ENCODE measurements at places on chromosomes 1 and 21.
A peak's percentile ranks its signal among the peaks of the same experiment; 100 is the strongest.

- DNase-seq: no peak
Observed at GRCh38 chr1:226094451-226094850, 31.9 kb downstream of the H3-3A start.

DNA sequence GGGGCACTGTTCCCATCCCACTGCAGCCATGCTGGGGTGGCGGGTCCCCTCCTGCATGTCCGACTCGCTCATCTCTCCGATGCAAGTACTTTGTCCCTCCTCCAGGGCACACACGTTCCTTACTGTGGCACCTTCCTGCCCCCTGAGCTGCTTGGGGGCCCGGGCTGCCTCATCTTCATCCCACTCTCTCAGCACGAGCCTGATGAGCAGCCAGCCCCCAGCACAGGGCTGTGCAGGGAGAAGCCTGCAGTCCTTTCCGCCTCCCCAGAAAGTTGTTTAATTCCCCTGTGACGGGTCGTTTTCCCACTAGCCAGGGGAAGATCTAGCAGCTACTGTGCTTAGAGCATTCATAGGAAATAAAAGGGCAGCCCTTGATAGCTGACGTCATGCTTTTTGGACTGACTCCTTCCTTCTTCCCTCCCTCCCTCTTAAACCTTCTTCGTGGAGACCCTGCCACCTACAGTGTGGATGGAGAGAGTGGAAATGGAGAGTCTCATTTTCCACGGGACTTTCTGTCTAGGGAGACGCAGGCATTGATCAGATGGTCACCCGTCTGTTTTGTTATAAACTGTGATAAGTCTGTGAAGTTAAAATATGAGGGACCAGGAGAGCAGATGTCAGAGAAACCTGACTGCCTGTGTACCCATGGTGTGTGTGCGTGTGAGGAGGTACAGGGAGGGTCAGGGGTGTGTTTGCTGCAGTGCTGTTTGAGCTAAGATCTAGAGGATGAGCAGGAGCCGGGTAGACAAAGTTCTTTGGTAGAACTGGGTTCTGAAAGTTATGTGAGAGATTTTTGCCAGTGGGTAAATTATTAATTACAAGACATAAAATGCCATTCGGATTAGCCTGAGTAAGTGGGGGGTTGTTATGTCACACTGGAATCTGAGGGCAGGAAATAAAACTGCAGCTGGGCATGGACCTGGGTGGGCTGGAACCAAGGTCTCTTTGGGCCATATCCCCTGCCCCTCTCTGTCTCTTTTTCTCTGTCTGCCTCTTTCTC is 34.3 kb downstream of the GPR137B start:
- no peak for DNase-seq

DNA sequence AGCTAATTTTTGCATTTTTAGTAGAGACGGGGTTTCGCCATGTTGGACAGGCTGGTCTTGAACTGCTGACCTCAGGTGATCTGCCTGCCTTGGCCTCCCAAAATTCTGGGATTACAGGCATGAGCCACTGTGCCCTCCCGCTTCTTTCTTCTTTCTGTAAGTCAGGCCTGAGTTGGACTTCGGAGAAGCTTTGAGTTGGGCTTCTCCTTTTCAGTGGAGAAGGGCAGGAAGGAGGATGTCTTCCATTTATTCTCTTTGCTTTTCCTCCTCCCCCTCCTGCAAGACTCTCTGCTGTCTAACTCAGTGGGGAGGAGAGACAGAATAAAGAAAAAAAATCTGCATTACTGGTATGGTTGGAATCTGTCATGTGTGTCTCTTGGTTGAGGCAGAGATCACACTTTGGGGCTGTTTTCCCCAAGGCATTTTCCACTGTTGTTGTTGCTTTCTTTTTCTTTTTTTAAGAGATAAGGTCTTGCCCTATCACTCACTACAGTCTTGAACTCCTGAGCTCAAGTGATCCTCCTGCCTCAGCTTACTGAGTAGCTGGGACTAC is 13.2 kb upstream of the DEGS1 start:
- no peak for DNase-seq

- peak; percentile 72 for DNase-seq
Observed at GRCh38 chr21:35257413-35257812, 208.3 kb upstream of the RUNX1 start.

DNA sequence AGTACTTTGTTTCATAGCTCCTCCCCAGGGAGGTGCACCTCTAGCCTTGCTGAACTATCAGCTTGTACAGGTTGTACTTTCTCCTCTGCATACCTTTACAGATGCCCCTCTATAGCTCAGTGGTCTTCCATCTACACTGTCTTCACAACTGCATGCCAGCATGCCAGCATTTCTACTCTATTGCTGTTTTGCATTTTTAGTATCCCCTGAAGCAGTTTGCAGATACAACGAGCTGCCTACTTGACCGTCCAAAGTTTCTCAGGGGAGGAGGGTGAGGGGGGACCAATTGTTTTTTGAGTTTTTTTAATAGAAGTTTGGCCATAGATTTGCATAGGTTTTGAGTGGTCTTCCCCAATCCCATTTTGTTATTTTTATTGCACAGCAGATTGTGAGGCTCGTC is 27.6 kb upstream of the CTH start:
- no peak for DNase-seq

DNA sequence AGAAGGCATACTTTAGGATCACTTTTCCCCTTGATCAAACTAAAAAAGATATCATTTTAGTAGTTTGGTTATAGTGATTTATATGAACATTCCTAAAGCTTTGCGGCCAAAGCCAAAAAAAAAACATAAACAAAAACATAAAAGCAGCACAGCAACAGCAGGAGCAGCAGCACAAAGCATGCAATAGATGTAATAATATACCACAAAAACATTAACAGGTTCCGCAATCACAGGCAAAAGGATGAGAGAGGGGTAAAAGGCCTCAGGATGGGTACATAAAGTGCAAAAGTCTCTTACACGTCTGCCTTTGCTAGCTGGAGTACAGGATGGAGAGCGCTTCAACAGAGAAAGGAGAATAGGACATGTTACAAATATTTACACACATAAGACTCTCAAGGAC is 119.0 kb downstream of the COQ8A start:
- no peak for DNase-seq

GRCh38 chr1:198177546-198177945 is 20.7 kb downstream of the NEK7 start:
- DNase-seq: no peak

DNA sequence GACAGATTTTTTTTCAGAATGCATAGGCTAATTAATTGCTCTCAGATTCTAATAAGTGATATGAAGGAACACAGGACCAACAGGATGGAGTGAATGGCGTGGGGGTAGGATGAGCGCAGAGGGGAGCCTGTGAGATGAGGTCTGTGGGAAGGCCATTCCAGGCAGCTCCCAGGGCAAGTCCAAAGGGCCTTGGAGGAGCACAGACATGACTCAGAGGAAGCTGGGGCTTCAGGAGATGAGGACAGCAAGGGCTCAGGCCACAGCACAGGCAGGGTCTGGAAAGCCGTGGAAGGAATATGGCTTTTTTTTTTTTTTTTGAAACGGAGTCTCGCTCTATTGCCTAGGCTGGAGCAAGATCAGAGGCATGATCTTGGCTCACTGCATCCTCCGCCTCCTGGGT is 35.1 kb downstream of the FMN2 start:
- DNase-seq: no peak

DNA sequence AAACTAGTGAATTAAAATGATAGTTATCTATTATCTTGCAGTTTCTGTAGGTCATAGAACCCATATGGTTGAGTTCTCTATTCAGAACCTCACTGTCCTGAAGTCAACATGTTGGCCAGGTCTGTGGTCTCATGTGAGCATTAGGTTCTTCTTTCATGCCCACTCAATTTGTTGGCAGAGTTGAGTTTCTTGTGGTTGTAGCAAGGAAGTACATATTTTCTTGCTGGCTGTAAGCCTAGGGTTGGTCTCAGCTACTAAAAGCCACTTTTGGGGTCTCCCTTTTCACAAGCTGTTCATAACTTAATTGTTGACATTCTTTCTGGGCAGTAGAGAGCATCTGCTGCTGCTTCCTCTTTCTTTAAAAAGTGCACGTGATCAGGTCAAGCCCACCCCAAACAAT is 1165.1 kb upstream of the NCAM2 start:
- no peak for DNase-seq

DNA sequence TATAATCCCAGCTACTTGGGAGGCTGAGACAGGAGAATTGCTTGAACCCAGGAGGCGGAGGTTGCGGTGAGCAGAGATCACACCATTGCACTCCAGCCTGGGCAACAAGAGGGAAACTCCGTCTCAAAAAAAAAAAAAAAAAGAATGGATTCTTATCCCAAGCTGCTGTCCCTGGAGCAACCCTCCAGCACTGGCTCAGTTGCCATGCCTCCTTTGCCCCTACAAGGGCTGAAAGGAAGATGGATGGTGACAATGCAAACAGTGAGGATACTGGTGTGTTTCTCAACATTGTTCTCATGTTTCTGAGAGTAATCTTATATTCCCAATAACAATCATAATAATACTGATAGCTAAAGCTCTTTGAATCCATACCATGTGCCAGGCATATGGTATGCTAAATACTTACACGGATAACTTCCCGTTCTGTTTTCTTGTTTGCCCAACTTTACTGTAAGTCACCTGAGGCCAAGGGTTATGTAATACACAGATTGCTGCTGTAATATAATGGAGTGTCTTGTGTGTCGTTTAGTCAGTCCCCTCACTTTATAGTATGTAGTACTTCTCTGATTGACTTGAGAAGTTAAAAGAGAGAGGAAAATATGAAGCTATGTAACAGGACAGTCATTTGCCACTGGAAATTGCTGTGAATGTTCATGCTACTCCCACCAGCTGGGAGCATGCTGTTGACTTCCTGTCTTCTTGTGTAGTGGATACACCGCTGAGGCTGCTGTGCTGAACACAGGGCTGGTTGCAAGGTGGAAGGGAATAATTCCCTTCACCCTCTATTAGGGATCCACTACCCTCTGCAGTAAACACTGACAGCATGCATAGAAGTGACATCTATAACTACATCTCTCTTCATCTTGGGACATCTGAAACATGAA is 153.6 kb downstream of the CNIH3 start:
- no peak for DNase-seq

GRCh38 chr1:44584167-44584566 is 90.1 kb downstream of the TMEM53 start:
- DNase-seq: no peak

DNA sequence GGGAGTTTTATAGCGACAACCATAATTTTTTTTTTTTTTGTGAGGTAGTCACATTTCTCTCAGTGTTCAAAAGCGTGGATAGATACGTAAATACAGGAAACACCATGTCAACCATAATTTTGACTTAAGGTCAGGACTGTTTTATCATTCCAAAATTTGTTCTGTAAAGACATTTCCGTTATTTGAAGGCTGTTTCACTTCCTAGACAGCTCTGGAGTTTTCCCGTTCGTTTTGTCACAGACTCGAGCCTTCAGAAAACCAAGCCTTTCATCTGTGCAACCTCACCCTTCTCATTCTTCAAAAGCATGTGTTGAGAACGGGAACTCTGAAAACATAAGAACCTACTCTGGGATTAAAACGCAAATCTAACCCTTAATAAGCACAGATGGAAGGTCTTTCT is 17.9 kb downstream of the SIM2 start:
- no peak for DNase-seq

GRCh38 chr1:207838156-207839082 is 72.5 kb downstream of the CD34 start:
- no peak for DNase-seq

- DNase-seq: peak; percentile 74
Observed at GRCh38 chr1:245822996-245823395, 668.2 kb downstream of the KIF26B start.

DNA sequence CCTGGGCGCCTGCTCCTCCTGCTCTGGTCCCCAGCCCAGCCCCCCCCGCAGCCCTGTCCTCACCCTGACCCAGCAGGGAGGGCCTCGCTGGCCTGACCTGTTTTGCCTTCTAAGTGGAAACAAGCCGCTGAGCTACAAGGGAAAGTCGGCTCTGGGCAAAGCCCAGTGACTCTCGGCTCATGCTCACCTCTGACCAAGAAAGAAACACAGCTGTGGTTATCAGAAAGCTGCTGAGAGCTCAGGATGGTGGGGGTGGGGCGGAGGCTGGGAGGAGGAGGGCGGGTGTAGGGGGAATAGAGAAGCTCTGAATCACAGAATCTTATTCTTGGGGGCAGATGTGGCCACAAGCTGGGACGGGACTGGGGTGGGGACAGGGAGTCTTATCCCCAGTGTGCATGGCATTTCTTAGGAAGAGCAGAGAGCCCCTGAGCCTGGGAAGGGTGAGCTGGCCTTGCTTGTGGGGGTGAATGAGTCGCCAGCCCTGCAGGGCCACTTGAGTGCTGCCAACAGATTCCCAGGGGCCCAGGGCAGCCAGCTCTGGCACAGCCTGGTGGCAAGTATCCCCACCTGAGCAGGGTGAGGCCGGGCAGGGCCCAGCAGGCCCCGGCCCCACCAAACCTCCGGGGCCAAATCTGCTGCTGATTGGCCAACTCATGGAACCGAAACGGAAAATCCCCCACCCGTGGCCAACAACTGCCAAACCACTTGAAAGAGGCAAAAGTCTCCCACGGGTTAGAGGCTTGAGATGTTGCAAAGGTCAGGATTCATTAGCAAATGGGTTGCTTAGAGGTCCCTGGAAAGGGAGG is 120.6 kb downstream of the SPSB1 start:
- peak; percentile 71 for DNase-seq

- no peak for DNase-seq
Observed at GRCh38 chr1:154884869-154885701, 15.0 kb upstream of the KCNN3 start.

DNA sequence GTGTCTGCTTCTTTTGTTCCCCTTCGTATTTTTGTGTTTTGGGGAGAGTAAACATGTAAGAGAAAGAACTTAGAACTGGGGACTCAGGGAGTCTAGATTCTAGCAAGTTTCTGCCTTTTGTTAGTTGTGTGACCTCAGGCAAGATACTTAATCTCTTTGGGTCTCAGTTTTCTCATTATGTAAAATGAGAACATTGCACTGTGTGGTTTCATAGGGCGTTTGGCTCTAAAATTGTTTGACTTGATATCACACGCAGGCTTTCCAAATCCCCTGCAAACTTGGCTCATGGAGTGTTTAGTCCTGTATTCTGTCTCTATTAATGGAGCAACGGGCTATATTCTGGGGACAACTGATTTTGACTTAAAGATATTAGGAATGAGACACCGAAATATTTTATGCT is 57.7 kb downstream of the NTNG1 start:
- no peak for DNase-seq

- DNase-seq: peak; percentile 3
Observed at GRCh38 chr1:236753516-236753915, 41.6 kb upstream of the MTR start.

GRCh38 chr1:160567858-160568682 is 11.2 kb downstream of the CD84 start:
- DNase-seq: no peak

GRCh38 chr1:199269241-199269640 is 630.4 kb downstream of the PTPRC start:
- DNase-seq: no peak

GRCh38 chr1:36183309-36183856 is 27.4 kb downstream of the MAP7D1 start:
- no peak for DNase-seq

GRCh38 chr1:78839704-78840277 is 166.7 kb downstream of the ADGRL4 start:
- DNase-seq: no peak

DNA sequence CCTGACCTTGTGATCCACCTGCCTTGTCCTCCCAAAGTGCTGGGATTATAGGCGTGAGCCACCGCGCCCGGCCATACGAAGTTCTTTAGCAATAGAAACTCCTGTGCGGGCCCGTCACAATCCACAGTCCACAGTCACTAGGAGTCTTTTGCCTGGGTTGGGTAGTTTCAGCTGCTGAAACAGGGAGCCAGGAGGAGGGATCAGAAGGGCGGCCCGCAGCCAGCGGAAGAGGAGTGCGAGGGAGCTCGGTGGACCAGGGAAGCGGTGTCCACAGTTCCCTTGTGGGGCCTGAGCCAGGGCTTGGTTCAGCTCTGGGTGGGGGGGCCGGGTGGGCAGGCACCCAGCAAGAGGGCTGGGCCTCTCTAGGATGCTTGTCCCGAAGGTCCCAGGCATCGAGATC is 17.9 kb upstream of the HSPG2 start:
- no peak for DNase-seq

Measured in GM04504 (cell line).